ENCODE measurements at places on chromosomes 7 and 10.
A peak's percentile ranks its signal among the peaks of the same experiment; 100 is the strongest.

- peak; percentile 13 for DNase-seq
These were observed 18.3 kb downstream of the STEAP1B start for GRCh38 chr7:22481726-22482125.

GRCh38 chr7:39164887-39165286, 187.2 kb downstream of the POU6F2 start:
- no peak for DNase-seq

GRCh38 chr10:101099901-101100300, 31.2 kb upstream of the TLX1 start:
- no peak for DNase-seq

DNA sequence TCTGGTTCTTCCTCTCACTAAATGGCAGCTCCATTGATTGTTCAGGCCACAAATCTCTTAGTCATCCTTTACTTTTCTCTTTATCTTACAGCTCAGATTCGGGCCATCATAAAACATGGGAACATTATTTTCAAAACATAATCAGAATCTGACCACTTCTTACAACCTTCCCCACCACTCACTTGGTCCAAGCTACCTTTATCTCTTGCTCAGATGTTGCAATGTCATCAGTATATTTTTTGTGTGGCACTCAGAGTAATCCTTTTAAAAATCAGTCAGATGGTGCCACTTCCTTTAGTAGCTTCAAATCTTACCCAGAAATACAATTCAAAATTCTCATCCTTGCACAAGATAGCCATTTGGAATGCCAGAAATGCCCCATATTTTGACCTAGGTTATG, 34.5 kb upstream of the FAM3C start:
- no peak for DNase-seq

GRCh38 chr10:3126249-3126648, 46.3 kb downstream of the PITRM1 start:
- no peak for DNase-seq

GRCh38 chr10:6973899-6974298, 393.8 kb upstream of the PRKCQ start:
- no peak for DNase-seq
